ENCODE measurements at places on chromosomes 12 and 14.

GRCh38 chr12:75981247-75982168, 50.1 kb downstream of the PHLDA1 start:
- DNase-seq, result no peak

DNA sequence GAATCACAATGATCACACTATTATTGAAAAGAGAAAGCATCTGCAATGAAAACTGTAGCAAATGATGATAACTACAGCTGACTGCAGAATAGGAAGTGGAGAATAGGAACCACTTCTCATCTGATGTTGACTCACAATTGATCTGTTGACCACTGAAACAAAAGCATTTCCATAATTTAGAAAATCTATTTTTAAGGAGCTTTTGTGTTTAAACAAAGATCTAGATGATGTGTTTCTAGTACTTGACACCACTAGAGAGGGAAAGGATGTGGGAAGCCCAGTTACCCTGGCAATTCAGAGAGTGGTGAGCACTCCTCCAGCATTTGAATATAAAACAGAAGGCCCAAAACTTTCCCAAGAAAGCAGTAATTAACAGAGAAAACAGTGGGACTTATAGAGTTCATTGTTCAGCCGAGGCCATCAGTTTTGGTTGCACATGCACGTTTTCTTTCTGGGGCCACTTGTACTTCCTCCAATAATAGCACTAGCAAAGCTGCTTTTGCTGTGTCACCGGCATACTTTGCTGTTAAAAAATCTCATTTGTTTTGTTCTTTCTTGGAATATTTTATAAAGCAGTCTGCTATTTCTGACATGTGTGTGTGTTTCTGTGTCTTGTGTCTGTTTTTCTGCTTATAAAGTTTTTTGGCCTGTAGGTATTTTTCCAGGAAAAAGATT, 76.1 kb upstream of the HECTD1 start:
- no peak for DNase-seq

DNA sequence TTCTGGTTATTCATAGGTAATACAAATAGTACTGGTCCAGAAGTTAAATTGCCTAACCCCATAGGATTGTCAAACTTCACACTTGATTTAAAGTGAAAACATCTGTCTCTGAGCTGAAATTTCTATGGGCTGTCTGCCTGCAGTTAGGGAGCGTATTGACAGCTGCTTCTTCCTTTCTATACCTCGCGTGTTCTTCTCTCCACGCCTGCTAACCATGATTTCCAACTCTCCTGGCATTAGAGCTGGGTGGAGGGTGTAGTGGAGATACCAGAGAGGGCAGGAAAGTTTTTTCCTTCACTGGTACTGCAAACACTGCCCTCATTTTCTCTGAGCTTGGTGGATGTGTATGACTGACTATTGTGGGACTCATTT, 429.0 kb upstream of the FBXO33 start:
- DNase-seq, result no peak

DNA sequence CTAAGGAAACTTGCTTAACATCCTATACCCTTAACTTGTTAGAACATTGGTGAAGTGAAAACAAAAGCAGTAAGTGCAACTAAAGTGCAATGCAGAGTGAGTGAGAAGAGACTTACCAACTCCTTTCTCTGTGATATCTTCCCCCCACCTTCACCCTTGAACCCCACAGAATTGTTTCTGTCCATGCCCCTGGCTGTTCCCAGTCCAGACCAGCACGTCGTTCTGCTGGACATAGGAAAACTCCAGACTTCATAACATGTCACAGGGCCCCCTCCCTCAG, 91.9 kb downstream of the DAD1 start:
- no peak for DNase-seq

DNA sequence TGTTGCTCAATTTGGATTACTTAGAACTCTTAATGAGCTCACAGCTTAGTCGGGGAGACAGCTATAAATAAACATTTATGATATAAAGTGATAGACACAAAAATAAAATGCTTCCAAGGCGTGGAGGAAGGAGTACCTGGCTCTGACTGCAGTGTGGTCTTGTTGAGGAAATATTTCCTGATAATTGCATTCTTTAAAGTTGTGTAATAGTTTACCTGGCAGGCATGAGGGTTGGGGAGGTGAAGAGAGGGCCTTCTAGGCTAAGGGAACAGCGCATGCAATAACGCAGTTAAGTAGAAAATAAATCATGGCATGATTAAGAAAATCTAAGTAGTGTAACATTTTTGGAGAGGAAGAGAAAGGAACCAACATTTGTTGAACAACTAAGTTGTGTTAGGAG, 260.5 kb upstream of the ATP2B1 start:
- DNase-seq, result no peak

- DNase-seq, result no peak
Measured at GRCh38 chr12:66304296-66304900, 2.1 kb downstream of the HELB start.

DNA sequence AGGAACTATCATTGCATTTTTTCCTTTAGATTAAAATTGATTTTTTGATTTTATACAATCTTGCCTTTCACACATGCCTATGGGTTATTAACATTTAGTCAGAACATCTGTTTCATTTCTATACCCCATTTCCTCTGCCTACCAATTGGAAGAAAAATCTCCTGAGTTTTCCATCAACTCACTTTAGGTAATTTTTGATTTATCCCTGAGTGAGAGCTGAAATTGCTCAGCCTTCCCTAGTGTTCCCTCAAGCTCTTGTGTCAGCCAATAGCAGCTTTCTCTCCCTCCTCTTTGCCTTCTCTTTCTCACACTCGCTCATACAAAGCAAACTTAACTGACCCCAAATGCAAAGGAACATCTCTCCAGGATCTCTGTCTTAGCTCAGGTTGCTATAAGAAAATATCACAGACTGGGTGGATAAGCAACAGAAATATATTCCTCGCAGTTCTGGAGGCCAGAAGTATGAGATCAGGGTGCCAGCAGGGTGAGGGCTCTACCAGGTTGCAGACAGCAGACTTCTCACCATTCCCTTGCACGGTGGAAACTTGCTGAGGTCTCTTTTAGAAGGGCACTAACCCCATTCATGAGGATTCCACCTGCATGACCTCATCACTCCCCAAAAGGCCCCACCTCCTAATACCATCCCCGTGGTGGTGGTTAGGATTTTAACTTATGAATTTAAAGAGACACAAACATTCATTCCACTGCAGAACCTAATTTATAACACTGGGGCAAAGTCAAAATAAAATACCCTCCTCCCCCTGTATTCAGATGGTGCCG, 224.2 kb upstream of the SFSWAP start:
- no peak for DNase-seq

- DNase-seq, result no peak
Measured at GRCh38 chr12:119684711-119685369, 16.9 kb downstream of the PRKAB1 start.

- no peak for DNase-seq
Measured at GRCh38 chr12:105504286-105504685, 173.8 kb downstream of the C12orf75 start.

GRCh38 chr12:42144158-42144407, 591 bp downstream of the GXYLT1 start:
- DNase-seq, result no peak

GRCh38 chr14:64955297-64955696, 12.8 kb upstream of the GPX2 start:
- no peak for DNase-seq

DNA sequence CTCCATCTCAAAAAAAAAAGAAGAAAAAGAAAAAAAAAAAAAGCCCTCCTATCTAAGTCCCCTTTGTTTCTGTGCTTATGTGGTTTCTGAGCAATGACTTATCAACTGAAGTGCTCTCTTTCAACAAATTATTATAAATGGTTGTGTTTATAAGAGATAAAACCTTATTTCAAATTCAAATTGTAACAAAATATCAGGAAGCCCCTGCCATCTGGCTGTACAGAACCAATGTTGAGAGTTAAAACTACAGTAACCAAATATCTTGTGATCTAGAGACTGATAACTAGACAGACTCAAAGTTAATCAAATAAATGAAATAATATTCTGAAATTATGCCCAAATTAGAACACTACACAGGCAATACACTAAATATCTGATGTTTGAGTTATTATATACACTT, 143.0 kb upstream of the CPNE8 start:
- DNase-seq, result no peak

GRCh38 chr12:20439626-20440025, 71.3 kb downstream of the PDE3A start:
- no peak for DNase-seq

DNA sequence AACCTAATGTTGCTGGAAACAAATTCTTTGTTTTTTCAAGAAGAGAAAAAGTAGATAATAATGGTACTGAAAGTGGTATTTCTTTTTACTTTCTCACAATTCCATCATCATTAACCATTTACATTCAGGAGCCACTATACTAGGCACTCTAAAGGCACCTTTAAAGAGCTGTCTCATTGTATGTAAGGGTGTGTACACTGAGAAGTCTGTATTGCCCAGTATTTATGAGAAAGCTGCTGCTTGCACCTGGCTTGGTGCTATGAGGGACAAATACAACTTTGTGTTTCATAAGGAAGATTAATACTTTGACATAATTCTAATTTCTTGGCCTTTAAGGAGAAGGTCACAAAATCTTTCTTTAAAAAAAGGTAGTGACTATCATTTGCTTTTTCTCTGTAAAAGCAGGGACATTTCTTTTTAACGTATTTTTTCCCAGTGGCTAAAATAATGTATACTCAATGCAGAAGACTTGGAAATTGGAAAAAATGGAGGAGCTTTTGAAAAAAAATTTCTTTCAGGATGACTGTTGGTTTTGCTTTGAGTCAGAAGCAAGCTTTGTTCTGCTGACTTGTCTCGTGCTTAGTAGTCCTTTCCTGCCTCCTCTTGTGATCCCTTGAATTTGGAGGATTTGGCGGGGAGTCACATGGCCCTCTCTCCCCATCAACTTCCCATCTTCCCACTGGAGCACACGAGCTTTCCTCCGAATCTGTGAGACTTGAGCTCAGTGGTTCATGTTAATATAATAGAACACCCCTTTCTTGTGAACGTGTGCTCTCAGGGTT, 50.1 kb downstream of the RASSF3 start:
- no peak for DNase-seq

DNA sequence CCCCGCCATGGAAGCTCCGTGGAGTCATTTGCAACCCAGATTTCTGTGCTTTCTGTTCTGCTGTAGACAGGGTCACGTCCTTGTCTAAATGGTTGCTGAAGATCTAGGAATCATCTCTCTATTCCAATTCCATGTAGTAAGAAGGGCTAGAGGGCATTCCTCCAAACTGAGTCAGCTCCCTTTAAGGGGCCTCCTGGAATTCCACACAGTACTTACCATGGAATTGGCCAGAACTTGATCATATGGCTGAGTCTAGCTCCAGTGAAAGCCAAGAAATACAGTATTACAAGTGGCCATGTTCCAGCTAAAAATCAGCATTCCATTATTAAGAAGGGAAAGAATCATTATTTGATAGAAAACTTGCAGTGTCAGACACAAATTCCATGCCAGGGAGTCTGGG, 171.9 kb downstream of the PRKCH start:
- peak; percentile 90 for DNase-seq

- no peak for DNase-seq
Measured at GRCh38 chr12:100926669-100927248, 132.2 kb downstream of the ANO4 start.

DNA sequence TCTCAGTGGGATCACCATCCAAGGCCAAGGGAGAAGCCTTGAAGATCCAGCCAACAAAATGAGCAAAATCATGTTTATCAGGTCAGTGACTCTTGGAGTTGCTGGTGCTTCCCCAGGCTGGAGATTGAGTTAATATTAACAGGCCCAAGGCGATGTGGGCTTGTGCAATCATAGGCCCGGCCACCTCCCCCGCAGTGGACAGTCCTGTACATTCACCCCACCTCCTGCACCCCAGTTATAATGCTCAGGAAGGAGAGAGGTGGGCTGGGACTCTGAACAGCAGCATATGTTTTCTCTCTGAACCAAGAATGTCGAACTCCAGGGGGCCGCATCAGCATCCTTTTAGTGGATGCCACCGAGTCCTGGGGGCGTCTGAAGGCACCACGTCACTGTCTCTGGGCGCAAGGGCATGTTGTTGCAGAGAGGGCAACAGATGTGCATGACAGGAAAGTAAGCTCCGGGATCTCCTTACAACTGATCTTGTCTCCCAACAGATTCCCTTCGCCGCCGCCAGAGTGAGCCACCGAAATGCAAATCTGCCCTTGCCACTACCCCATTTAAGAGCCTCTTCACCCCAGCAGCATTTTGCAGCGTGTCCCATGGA, 32.2 kb upstream of the SERPINA6 start:
- no peak for DNase-seq

- DNase-seq, result no peak
Measured at GRCh38 chr12:27271206-27271605, 27.1 kb downstream of the STK38L start.

DNA sequence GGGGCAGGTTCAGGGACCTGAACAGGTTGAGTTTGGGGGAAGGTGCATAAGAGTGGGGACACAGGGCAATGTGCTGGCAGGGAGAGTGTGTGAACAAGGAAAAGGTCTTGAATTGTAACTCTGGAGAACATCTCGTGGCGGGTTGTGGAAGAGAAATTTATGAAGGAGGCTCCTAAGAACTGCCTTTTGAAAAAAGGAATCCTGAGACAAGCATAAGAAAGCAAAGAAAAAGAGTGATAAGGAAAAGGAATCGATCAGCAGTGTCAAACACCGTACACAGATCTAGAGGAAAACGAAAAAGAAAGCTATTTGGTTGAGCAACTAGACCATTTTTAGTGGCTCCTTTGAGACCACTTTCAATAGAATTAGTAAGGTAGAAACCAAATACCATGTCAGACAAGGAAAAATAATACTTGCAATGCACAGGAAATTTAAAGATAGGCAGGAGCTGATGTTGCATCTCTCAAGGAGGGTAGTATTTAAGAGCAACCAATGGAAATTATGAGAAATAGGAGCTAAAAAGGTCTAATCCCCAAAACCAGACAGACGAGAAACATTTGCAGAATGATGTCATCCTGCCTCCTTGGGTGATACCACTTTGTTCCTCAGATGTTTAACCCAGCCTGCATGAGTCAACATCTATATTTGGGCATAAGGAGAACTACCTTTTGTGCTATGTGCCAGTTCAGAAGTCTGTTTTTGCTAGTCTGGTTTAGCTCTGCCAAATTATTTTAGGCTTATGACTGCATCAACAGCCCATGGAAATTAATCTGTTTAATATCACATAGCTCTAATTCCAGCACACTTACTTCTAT, 64.5 kb upstream of the STK38L start:
- peak; percentile 97 for DNase-seq

DNA sequence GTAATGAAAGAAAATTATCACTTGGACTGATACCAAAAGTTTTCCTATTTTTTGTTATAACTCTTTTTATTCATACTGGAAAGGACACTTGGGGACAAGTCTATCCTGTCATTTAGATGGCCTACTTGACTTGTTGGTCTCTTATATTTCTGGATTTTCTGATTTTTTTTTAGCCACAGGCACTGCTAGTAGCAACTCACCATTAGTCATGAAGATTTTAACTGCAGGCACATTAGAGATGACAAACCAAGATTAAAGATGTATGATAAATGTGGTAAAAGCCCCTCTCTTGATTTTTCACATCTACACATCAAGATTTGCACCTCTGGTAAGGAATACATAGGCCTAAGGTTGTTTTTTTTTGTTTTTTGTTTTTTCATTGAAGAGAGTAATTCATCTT, 217.0 kb downstream of the SLC25A21 start:
- DNase-seq, result no peak

DNA sequence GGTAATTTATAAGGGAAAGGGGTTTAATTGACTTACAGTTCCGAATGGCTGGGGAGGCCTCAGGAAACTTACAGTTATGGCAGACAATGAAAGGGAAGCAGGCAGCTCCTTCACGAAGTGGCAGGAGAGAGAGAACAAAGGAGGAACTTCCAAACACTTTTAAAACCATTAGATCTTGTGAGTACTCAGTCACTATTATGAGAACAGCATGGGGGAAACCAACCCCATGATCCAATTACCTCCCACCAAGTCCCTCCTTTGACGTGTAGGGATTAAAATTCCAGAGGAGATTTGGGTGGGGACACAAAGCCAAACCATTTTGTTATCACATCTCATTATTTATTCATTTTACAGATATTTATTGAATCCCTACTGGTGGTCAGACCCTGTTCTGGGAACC, 822.8 kb downstream of the GALC start:
- no peak for DNase-seq

Data from HS-27A (cell line).